Activated CD4-positive, CD25-positive, alpha-beta regulatory T cell (primary cell): ENCODE measurements at places on chromosomes 6 and 20.

- no peak for DNase-seq
Measured at GRCh38 chr6:159981071-159981402, 12.2 kb downstream of the IGF2R start.

- no peak for DNase-seq
Measured at GRCh38 chr6:13735031-13735430, 23.4 kb upstream of the RANBP9 start.

- DNase-seq = no peak
Measured at GRCh38 chr20:21202259-21202658, 76.4 kb downstream of the KIZ start.

DNA sequence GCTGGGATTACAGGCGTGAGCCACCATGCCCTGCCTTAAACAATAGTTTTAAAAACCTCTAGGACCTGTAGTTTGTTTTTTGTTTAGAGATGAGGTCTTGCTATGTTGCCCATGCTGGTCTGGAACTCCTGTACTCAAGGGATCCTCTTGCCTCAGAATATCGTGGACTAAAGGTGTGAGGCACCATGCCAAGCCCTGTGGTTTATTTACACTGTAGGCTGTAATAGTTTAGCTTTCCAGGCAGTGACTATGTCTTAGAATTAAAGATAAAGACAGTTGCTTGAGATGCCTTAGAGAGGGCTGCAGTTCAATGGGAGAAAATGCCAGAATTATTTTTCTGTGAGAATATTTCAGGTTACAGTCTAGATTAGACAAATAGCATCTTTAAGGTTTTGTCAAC lies 72.9 kb downstream of the SGK1 start:
- DNase-seq = no peak

DNA sequence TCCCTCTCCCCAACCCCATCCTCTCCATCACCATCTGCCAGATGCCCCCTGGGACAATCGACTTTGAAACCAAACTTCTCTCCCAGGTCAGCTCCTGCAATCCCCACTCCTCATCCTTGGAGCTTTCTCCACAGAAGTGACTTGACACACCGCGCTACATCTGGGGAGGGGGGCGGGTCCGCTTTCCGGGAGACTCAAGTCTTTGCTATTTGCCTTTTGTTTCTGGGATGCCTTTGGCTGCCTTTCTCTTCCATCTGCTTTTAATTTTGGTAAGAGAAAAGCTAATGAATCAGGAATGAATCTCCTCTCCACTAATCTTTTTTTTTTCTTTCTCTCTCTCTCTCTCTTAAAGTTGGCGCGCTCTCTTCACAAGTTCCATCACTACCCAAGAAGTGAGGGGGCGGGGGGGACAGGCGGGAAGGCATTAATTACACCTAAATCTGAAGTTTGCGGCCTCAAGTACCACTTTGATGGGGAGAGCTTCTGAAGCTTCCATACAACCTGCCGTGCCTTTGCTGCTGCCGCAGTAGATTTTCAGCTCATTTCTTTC lies 664 bp upstream of the TPBG start:
- DNase-seq = no peak

- no peak for DNase-seq
Measured at GRCh38 chr6:3803627-3804468, 45.3 kb upstream of the FAM50B start.

GRCh38 chr6:125923366-125923877 lies 33.1 kb upstream of the HINT3 start:
- no peak for DNase-seq

- DNase-seq = no peak
Measured at GRCh38 chr6:12716298-12716916, at the start of gene PHACTR1. PHACTR1 (plus strand) TSS chr6:12716767.

DNA sequence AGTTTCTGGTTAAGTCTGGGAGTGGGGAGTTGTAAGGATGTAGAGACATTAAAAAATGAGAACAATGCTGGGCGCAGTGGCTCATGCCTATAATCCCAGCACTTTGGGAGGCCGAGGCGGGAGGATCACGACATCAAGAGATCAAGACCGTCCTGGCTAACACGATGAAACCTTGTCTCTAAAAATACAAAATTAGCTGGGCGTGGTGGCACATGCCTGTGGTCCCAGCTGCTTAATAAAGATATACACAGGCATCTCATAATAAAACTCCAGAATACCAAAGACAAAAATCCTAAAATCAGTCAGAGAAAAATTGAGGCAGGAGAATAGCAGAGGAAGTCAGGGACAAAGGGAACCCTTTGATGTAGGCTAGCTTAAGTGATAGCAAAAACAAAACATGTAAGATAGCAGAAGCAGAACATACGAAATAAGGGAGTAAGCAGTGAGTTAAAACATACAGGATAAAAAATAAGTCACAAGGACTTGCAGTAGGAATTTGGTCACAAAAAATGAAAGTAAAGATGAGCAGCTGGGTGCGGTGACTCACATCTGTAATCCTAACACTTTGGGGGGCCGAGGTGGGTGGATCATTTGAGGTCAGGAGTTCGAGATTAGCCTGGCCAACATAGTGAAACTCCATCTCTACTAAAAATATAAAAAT lies 23.6 kb downstream of the DDX43 start:
- no peak for DNase-seq

DNA sequence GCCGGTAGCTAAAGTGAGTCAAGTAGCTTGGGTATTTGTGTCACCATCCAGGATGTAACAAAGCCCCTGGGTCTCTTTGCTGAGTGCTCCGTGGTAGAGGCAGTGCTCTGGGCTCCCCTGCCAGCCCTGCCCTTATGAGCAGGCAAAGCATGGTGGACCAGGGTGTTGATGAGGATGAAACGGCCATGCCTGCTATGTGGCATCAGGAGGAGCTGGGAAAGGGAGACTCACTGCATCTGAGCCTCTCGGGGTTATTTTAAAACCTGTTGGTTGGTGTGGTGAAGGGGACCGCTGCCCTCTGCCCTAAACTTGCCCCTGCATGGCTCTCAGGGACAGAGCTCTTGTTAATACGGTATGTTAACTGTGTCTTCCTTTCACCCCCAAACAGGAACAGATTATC lies 143.1 kb downstream of the DTNBP1 start:
- no peak for DNase-seq

- DNase-seq = no peak
Measured at GRCh38 chr6:89768324-89768723, 51.3 kb downstream of the MDN1 start.

- DNase-seq = no peak
Measured at GRCh38 chr20:18672834-18673233, 85.0 kb downstream of the DTD1 start.

DNA sequence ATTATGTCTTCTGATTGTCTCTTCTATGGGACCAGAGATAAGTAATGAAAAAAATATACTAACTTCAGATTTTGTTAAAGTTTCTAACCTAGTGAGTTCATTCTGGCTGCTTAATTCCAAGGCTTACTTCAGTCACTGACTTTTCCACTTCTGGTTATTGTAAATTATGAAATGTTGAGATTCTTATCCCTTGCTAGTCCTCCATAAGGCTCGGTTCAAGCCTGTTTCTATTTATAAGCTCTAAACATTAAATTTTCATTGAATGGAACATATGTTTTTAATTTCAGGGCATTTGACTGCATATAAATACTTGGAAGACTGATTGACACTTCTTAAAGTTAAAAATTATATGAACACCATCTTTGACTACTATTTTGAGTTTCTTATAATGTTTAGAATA lies 23.6 kb upstream of the NKAIN2 start:
- DNase-seq = no peak

DNA sequence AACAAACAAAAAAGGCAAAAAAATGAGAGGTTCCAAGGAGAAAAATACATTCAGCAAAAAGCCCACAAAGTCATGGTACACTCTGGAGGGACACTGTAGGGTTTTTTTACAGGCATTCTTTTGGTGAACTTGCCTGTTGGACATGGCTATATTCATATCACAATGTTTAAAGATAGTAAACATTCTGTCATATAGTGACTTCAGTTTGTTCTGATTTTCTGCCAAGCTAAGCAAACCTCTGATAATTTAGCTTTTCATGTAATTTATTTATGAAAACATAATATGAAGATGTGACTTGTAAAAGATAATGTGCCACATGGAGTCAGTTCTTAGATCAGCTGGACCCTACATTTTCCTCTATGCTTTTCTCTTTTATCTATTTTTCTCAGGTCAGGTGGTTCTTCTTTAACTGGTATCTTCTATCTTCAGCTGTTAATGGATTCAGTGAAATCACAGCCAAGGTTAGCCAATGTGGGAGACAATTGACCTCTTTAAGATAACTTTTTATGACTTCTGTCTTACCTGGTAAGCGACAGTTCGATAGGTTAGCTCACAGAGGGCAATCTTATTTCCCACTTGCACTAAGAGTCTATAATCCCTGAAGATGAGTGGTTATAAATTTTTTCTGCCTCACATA lies 87.9 kb downstream of the ADGRB3 start:
- DNase-seq = no peak

- DNase-seq = no peak
Measured at GRCh38 chr20:36499723-36500501, 41.4 kb upstream of the MYL9 start.

GRCh38 chr20:51528263-51529027 lies 14.1 kb downstream of the NFATC2 start:
- no peak for DNase-seq

DNA sequence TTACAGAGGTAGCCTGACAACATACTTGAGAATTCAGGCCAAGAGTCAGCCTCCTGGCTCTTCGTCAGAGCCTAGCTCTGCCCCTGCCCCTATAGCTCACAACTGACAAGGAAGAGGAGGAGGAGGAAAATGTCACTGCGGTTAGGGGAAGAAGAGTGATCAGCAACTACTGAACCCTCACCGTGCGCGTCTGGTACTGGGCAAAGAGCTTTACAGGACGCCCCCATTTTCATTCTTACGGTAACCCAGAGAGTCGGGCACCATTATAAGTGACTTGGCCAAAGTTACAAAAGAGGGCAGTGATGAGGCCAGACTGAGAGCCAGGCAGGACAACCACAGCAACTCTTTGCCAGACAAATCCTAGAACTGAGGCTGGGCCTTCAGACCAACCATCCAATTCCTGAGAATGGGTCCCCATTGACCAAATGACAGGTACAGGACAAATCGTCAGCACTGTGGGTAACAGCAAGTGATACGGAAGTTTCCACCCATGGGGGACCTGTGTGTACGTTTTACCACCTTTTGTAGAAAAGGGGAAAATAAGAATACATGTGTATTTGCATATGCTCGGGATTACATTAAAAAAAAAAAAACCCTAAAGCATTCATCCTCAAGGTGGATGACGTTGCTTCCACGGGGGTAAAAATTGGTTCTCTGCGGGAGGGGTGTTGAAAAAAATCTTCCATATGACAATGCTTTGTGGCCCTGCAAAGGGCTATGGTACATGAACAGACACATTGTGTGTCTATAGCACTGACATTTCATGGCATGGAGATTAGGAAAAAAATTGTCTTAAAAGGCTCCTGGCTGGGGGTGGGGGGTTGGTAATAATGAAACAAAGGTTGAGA lies 118.0 kb downstream of the NFATC2 start:
- no peak for DNase-seq

- no peak for DNase-seq
Measured at GRCh38 chr6:21201637-21202350, 391.8 kb upstream of the SOX4 start.

GRCh38 chr6:121849477-121849876 lies 414.0 kb downstream of the GJA1 start:
- DNase-seq = no peak

GRCh38 chr6:49524541-49524940 lies 24.8 kb downstream of the GLYATL3 start:
- DNase-seq = no peak

GRCh38 chr6:26033941-26034354 lies 53.3 kb upstream of the HFE start:
- DNase-seq = no peak

GRCh38 chr6:10424040-10424439 lies 9.2 kb upstream of the TFAP2A start:
- no peak for DNase-seq

GRCh38 chr6:87210979-87211378 lies 55.6 kb downstream of the ZNF292 start:
- DNase-seq = no peak

DNA sequence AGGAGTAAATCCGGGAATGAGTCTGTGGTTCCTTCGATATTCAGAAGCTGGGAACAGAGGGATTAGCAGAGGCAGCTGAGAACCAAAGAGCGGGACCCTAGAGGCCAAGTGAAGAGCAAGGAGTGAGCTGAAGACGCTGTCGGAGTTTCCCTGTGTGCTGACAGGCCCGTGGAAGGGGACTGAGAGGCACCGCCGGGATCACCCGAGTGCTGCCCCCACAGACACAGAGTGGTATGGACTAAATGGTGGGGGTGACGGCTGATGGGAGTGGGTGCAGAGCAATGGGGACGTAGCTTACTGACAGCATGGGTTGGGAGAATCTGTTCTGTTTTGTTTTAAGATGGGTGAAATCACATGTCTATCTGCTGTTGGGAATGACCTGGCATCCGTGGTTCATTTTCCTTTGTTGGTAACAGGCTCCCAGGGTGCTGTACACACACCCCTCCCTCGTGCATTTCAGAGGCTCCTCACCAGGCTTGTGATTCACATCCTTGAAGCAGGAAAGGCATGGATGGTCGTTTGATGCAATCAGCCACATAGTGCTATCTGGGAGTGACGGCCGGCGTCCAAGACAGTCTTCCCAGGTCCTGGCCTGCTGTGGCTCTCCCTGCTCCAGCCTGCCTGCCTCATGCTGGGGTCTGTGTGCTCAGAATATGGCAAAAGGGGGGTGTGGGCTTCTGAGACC lies 97.4 kb downstream of the THBS2 start:
- no peak for DNase-seq

DNA sequence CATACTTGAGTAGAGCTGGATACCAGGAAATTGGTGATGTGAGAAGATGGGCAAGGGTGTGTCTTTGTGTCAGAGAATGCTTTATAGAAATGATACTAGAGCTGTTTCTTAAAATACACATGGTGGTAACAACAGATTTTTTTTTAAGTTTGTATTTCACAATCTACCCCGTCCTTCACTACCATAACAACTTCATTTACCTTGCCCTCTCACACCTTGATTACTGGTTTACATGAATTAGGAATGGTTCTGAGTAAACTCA lies 45.4 kb downstream of the RARS2 start:
- no peak for DNase-seq

DNA sequence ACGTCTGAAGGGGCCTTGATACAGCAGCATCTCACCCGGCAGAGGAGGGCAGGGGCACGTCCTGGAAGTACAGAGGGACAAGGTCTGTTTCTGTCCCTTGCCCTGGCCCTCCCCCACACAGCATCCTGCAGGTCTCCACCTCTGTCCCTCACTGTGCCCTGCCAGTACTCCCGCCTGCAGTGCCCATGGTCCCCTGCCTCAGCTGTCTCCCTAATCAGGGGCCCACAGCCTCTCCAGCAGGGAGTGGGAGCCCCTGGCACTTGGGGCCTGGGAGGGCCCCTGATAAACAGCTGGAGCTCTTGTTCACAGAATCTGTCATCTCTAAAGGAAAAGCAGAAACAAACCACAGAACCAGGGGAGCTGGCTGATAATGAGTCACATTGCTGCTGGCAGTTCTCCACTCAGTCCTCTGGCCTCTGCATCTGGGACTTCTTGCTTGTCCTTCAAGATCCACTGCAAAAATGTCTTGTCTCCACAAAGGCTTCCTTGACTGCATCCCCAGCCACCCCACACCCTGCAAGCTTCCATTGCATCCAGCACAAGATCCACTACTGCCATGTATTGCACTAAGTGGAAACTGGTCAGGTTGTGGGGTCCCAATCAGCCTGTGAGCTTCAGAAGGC lies 33.2 kb upstream of the TAF8 start:
- DNase-seq = no peak

GRCh38 chr6:55748880-55749279 lies 126.5 kb downstream of the BMP5 start:
- DNase-seq = no peak
